ENCODE measurements at places on chromosomes 11 and 22. TPM values are rescaled to one million over a fixed set of nuclear protein-coding genes. Genes with fewer than 3 reads are reported as not detected.
A peak's percentile ranks its signal among the peaks of the same experiment; 100 is the strongest.

The SCUBE2 gene
- 1.2 TPM for total RNA-seq

The GUCY1A2 gene
- 1.4 TPM for total RNA-seq

The APOBEC3B gene
- total RNA-seq: 1.7 TPM

The TYR gene
- not detected for total RNA-seq

The PIH1D2 gene
- total RNA-seq: 12.0 TPM

DNA sequence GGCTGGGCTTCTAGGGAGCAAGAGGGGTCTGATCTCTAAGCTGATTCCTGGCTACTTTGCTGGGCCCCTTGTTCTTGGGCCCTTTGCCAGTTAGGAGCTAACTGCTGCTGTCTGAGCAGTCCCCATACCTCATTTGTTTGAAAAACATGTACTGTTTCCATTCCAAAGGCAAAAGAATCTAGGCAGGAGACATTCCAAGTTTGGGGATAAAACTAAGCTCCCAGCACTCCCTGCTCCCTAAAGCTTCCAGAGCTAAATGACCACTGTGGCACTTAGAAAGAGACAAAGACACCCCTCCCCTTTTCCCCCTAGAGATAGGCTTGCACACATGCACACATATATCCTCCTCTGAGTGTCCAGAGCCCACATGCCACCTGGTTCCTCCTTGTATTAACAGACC, 22.7 kb upstream of the RRM1 start:
- H3K4me3 ChIP-seq: no peak overlapping the region
- no peak for DNase-seq
- peak overlapping the region; percentile 68 for H3K27ac ChIP-seq
- peaks cover 11% of the 10 kb centered on the region for H3K4me1 ChIP-seq

GRCh38 chr11:35526370-35526792, 965 bp upstream of the PAMR1 start:
- no peak overlapping the region for H3K27ac ChIP-seq
- H3K4me1 ChIP-seq: peaks cover 6% of the 10 kb centered on the region
- H3K36me3 ChIP-seq: no peaks in the 10 kb centered on the region
- DNase-seq: no peak

DNA sequence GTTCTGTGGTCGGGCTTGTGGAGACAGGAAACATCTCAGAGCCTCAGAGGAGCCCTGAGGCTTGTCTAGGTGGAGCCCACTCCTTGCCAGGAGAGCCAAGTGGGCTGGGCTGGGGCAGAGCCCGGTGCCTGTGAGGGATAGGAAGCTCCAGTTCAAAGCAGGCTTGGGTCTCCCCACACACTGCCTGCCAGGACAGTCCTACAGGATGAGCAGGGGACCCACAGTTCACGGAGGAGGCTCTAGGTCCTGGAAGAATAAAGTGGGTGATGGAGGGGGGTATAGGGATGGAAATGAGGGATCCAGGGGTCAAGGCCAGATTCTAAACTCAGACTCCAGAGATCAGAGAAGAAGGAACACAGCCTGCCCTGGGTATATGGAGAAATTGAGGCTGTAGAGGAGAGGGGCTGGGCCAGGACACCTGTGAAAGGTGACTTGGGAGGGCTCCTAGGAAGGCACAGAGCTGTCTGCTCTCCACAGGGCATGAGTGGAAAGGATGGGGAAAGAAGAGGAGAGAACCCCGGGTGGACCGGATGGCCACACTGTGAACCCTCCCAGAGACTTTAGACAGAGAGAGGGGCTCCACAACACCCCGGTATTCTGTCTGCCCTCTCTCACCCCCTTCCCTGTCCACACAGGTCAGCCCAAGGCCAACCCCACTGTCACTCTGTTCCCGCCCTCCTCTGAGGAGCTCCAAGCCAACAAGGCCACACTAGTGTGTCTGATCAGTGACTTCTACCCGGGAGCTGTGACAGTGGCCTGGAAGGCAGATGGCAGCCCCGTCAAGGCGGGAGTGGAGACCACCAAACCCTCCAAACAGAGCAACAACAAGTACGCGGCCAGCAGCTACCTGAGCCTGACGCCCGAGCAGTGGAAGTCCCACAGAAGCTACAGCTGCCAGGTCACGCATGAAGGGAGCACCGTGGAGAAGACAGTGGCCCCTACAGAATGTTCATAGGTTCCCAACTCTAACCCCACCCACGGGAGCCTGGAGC, 7.4 kb downstream of the IGLL5 start:
- H3K36me3 ChIP-seq: no peaks in the 10 kb centered on the region
- no peak overlapping the region for H3K27ac ChIP-seq
- no peak overlapping the region for H3K4me3 ChIP-seq
- no peaks in the 10 kb centered on the region for H3K4me1 ChIP-seq
- no peaks in the 10 kb centered on the region for H3K27me3 ChIP-seq
- DNase-seq: no peak

DNA sequence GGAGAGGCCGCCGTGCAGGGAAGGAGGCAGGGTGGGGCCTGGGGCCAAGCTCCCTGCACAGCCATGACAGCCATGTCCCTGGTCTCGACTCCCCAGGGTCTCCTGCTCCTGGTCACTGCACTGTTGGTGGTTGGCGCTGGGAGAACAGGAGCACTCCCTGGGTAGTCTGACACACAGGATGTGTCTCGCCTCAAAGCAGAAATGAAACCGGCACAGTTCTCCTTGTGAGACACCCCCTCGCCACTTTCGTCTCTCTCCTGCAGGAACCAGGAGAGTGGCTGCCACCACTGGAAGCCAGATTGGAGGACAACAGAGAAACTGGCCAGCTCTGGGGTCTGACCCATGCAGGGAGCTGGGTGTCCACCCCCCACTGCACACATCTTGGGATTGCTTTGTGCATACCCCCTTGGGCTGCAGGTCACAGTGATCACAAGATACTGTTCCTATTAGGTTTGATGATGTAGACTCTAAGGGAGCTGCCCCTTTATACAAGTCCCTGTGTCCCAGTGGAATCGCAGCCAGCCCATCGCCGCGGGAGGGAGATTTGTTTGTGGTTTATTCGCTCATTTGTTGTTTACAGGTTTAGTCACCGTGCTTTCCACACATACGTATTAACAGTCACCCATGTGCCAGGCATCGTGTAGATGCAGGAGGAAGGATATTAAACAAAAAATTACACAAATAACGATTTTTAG, 27.0 kb upstream of the YWHAH start:
- no peaks in the 10 kb centered on the region for H3K36me3 ChIP-seq
- H3K4me3 ChIP-seq: no peak overlapping the region

GRCh38 chr11:122723106-122723505, 67.6 kb downstream of the UBASH3B start:
- H3K27me3 ChIP-seq: no peaks in the 10 kb centered on the region
- H3K4me1 ChIP-seq: no peaks in the 10 kb centered on the region
- DNase-seq: no peak
- no peak overlapping the region for H3K4me3 ChIP-seq

DNA sequence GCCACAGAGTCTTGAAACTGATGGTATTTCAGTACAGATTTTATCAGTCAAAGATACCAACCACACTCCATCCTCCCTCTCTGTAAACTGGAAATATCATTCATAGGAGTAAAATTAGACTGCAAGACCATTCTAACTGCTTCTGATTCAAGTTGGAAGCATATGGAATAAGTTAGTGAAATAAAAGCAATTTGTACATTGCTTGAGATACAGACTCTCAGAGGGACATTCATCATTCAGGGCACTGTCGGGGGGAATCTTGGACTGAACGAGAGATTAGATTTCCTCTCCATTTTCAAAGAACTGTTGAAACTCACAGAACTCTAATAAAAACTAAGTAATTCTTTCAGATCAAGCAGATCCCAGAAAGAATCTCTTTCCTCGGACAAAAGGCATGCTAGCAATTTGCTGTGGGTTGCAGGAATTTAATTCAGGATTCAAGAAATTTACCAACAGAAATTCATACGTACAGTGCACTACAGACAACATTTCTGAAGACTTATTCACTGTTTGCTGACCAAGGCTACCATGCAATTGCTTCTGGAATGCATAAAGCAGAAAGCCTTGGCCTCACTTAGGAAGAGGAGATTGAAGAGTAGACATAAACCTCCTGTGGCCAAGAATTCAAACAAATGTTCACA, 34.1 kb downstream of the PAMR1 start:
- no peak overlapping the region for H3K27ac ChIP-seq
- no peak overlapping the region for H3K4me3 ChIP-seq
- no peak for DNase-seq
- H3K27me3 ChIP-seq: no peaks in the 10 kb centered on the region
- H3K4me1 ChIP-seq: peaks cover 18% of the 10 kb centered on the region
